MM.1S (cell line): ENCODE measurements at places on chromosomes 4 and X.

GRCh38 chrX:53125506-53125905 lies 31.6 kb downstream of the KANTR start:
- no peak overlapping the region for H3K27ac ChIP-seq
- H3K4me3 ChIP-seq = no peak overlapping the region
- H3K4me1 ChIP-seq = no peaks in the 10 kb centered on the region
- no peak for DNase-seq
- no peaks in the 10 kb centered on the region for H3K36me3 ChIP-seq

- DNase-seq = peak; percentile 40
- H3K4me1 ChIP-seq = 0 out of 2 replicates have a peak, but pooled peaks cover 4% of the 10 kb centered on the region
- no peaks in the 10 kb centered on the region for H3K36me3 ChIP-seq
- H3K27ac ChIP-seq = peak overlapping the region; percentile 60; the same call in 1 of the 2 replicates
- H3K4me3 ChIP-seq = peak overlapping the region; percentile 96
- no peaks in the 10 kb centered on the region for H3K27me3 ChIP-seq
Observed at GRCh38 chr4:1345903-1346780, 866 bp upstream of the UVSSA start.

DNA sequence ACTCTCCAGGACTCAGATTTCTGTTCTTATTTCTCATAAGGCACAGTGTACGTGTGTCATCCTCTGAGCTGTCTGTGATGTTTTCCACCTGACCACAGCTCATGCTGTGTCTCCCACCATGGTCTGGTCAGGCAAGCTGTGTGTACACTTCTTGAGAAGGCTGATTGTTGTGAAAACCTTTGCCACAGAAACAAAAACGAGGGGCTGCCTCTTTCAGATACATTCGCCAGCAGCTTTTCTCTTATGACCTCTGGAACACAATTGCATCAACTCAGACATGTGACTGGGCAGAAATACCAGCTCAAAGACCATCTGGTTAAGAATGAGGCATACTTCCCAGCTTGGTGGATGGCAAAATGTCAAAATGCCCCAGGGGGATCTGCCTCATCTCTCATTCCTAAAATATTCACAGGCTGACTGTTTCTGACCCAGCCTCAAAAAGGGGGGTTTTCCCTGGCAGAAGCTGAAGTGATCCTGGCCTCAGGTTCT lies 46.1 kb downstream of the PGRMC2 start:
- DNase-seq = no peak
- no peaks in the 10 kb centered on the region for H3K4me1 ChIP-seq
- H3K27ac ChIP-seq = no peak overlapping the region
- H3K36me3 ChIP-seq = no peaks in the 10 kb centered on the region
- no peaks in the 10 kb centered on the region for H3K27me3 ChIP-seq
- no peak overlapping the region for H3K4me3 ChIP-seq

- H3K4me3 ChIP-seq = no peak overlapping the region
- no peaks in the 10 kb centered on the region for H3K36me3 ChIP-seq
- no peak for DNase-seq
- peaks cover 18% of the 10 kb centered on the region for H3K4me1 ChIP-seq
- no peak overlapping the region for H3K27ac ChIP-seq
- H3K27me3 ChIP-seq = no peaks in the 10 kb centered on the region
Observed at GRCh38 chrX:22139822-22140221, 107.7 kb downstream of the PHEX start.

- no peaks in the 10 kb centered on the region for H3K4me1 ChIP-seq
- no peaks in the 10 kb centered on the region for H3K27me3 ChIP-seq
- no peak overlapping the region for H3K27ac ChIP-seq
Observed at GRCh38 chr4:135032670-135033069, 831.1 kb upstream of the PABPC4L start.

DNA sequence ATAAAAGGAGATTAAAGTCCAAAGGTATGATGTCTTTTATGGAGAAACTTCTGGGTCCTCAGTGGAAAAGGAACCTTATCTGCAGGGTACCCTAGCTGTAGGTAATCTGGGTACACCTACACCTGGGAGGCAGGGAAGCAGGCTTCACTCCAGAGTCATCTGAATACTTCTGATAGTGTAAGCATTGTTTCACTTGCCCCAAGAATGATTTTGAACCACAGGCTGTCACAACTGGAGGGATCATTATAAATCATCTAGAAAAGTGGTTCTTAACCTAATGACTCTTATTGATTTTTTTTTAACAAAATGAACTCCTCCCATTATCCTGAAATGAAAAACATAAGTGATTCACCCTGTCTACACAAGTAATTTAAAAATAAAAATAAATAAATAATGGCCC lies 44.0 kb upstream of the STK26 start:
- DNase-seq = no peak
- H3K4me3 ChIP-seq = no peak overlapping the region
- H3K27me3 ChIP-seq = no peaks in the 10 kb centered on the region

DNA sequence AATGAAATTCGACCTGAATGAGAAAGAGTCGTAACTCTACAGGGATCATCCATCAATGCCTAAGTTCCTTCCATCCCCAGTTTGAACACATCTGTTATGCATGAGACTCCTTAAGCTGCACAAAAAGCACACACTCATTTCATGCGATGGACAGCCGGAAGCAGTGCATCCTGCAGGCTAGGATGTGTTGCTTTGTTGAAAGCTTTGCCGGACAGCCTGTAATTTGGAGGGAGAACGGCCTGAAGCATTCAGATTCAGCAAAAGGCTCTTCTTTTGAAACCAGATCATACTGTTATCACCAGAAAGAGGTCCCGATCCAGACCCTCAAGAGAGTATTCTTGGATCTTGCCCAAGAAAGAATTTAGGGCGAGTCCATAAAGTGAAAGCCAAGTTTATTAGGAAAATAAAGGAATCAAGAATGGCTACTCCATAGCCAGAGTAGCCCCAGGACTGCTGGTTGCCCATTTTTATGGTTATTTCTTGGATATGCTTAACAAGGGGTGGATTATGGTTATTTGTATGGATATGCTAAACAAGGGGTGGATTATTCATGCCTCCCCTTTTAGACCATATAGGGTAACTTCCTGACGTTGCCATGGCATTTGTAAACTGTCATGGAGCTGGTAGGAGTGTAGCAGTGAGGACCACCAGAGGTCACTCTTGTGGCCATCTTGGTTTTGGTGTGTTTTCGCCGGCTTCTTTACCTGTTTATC lies 48.1 kb upstream of the DHRSX start:
- no peaks in the 10 kb centered on the region for H3K36me3 ChIP-seq
- H3K27ac ChIP-seq = no peak overlapping the region
- H3K4me1 ChIP-seq = no peaks in the 10 kb centered on the region
- H3K27me3 ChIP-seq = no peaks in the 10 kb centered on the region
- H3K4me3 ChIP-seq = no peak overlapping the region
- DNase-seq = no peak

- H3K4me1 ChIP-seq = no peaks in the 10 kb centered on the region
- no peak overlapping the region for H3K4me3 ChIP-seq
- H3K27ac ChIP-seq = no peak overlapping the region
- no peak for DNase-seq
- H3K36me3 ChIP-seq = no peaks in the 10 kb centered on the region
Observed at GRCh38 chr4:165905405-165906027, 32.5 kb downstream of the TLL1 start.

- peaks cover 4% of the 10 kb centered on the region; the same call in 1 of the 2 replicates for H3K4me1 ChIP-seq
- H3K27me3 ChIP-seq = no peaks in the 10 kb centered on the region
- no peaks in the 10 kb centered on the region for H3K36me3 ChIP-seq
- H3K4me3 ChIP-seq = no peak overlapping the region
- DNase-seq = no peak
- H3K27ac ChIP-seq = no peak overlapping the region
Observed at GRCh38 chr4:78693777-78694456, 82.2 kb upstream of the BMP2K start.

GRCh38 chrX:19807414-19807813 lies 80.0 kb downstream of the SH3KBP1 start:
- peak; percentile 53 for DNase-seq
- no peaks in the 10 kb centered on the region for H3K36me3 ChIP-seq
- peaks cover 36% of the 10 kb centered on the region for H3K4me1 ChIP-seq
- H3K4me3 ChIP-seq = peak overlapping the region; percentile 38
- no peaks in the 10 kb centered on the region for H3K27me3 ChIP-seq

DNA sequence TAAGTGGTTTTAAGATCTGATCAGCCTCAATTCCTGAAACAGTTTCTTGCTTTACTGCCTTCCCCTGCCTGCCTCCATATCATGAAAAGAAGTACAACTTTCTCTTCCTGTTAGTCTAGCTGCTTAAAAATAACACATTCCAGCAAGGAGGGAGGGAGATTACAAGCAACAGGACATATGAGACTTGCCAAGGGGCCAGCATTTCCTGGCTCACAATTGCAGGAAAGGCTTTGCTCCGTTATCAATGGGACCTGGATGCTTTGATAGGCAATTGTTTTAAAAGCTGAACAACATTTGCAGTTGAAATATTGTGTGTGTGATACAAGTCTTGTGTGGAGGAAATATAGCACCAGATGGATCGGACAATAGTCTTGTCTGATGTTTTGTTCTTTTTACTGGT lies 425.0 kb downstream of the FAT4 start:
- H3K4me1 ChIP-seq = no peaks in the 10 kb centered on the region
- DNase-seq = no peak
- H3K36me3 ChIP-seq = no peaks in the 10 kb centered on the region
- H3K4me3 ChIP-seq = no peak overlapping the region

DNA sequence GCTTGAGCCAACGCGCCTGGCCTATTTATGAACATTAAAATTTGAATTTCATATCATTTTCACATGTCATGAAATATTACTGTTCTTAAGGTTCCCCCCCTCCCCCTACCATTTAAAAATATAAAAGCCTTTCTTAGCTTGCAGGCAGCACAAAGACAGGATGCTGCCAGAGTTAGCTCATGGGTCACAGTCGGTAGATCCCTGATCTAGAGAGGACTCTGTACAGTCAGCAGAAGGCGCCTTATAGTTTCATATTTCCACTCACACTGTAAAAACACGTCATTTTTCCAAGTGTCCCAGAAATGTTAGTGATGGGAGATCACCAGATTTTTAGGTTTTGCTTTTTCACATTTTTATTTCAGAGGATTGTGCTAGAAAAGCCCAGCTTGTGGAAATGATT lies 12.2 kb downstream of the NOCT start:
- no peak for DNase-seq
- H3K36me3 ChIP-seq = no peaks in the 10 kb centered on the region
- no peaks in the 10 kb centered on the region for H3K27me3 ChIP-seq
- peak overlapping the region; percentile 67 for H3K27ac ChIP-seq
- no peak overlapping the region for H3K4me3 ChIP-seq

DNA sequence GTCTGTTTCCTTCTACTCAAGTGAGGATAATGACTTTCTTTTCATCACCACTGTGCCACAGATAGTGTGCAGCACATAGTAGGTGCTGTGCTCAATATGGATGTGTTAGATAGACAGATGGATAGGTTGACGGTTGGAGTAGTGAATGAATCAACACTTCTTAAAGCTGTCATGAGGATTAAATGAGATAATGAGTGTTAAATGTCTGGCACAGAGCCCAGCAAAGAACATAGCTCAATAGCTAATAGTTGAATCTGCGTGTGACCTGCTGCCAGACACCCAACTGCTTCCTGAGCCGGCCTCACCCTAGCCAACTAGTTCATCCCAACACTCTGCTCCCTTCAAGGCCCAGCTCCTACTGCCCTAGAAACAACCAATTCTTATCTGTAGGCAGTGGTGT lies 67.7 kb upstream of the PJA1 start:
- no peaks in the 10 kb centered on the region for H3K27me3 ChIP-seq
- no peaks in the 10 kb centered on the region for H3K36me3 ChIP-seq
- no peak overlapping the region for H3K27ac ChIP-seq
- H3K4me1 ChIP-seq = no peaks in the 10 kb centered on the region
- H3K4me3 ChIP-seq = no peak overlapping the region

- no peaks in the 10 kb centered on the region for H3K36me3 ChIP-seq
- no peak for DNase-seq
- no peaks in the 10 kb centered on the region for H3K4me1 ChIP-seq
- no peaks in the 10 kb centered on the region for H3K27me3 ChIP-seq
- H3K4me3 ChIP-seq = no peak overlapping the region
Observed at GRCh38 chr4:29581457-29581856, 1138.7 kb upstream of the PCDH7 start.

DNA sequence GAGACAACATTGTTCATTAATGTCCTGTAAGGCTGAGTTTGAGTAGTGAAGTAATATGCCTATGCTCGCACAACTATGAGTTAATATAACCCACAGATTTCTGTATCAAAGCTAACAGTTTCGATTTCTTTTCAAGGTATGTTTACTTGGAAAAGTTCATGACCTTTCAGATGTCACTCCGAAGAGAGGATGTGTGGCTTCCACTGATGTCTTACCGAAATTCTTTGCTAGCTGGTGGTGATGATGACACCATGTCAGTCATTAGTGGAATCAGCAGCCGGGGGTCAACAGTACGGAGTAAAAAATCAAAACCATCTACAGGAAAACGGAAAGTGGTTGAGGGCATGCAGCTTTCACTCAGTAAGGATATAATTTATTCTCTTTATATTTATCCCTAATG lies 124.9 kb downstream of the STAG2 start:
- peak; percentile 91 for DNase-seq
- no peaks in the 10 kb centered on the region; the same call in 1 of the 2 replicates for H3K36me3 ChIP-seq
- H3K27me3 ChIP-seq = no peaks in the 10 kb centered on the region
- peaks cover 10% of the 10 kb centered on the region for H3K4me1 ChIP-seq
- no peak overlapping the region for H3K27ac ChIP-seq

DNA sequence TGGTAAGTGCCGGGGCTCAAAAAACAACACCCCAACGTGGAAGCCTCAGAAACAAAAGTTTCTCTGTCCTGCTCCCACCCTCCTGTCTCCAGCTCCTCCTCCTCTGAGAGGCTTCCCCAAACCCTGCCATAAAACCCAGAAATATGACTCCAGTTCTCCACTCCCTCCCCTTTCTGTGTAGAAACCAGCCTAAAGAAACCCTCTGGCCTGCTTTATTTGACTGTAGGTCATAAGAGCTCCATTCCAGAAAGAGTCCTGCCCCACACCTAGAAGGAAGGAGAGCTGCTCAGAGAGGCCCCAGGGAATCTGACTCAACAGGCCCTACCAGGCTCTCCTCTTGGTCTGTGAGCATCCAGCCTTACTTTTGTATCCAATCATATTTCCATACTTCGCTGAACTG lies 872 bp upstream of the S100P start:
- no peaks in the 10 kb centered on the region for H3K4me1 ChIP-seq
- DNase-seq = no peak
- no peak overlapping the region for H3K27ac ChIP-seq
- no peak overlapping the region for H3K4me3 ChIP-seq
- H3K27me3 ChIP-seq = no peaks in the 10 kb centered on the region; the same call in 1 of the 2 replicates
- no peaks in the 10 kb centered on the region for H3K36me3 ChIP-seq

GRCh38 chr4:115470763-115471162 lies 357.3 kb upstream of the NDST4 start:
- H3K4me3 ChIP-seq = no peak overlapping the region
- H3K27me3 ChIP-seq = no peaks in the 10 kb centered on the region
- H3K36me3 ChIP-seq = no peaks in the 10 kb centered on the region
- H3K27ac ChIP-seq = no peak overlapping the region

- H3K27ac ChIP-seq = no peak overlapping the region
- no peaks in the 10 kb centered on the region for H3K4me1 ChIP-seq
- H3K4me3 ChIP-seq = no peak overlapping the region
- H3K27me3 ChIP-seq = no peaks in the 10 kb centered on the region
Observed at GRCh38 chr4:30642567-30642966, 77.6 kb upstream of the PCDH7 start.
